ENCODE measurements at places on chromosomes 12 and 14.

DNA sequence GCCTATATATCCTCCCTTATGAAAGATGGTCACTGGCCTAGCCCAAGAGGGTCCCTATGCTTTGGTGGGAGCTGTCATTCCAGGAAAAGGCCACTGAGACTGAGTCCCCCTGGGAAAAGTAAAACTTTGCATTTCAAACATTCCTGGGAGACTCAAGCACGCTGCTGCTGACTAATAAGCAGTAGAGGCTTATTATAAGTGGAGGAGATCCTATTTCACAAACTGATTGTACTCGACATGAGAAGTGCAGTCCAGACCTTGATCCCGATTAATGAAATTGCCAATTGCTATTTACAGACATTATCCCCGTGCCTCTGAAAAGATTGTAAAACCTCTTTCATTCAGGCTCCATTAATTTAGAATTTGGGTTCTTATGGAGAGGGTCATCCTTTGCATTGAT, 96.6 kb downstream of the EMP1 start:
- DNase-seq, result no peak

DNA sequence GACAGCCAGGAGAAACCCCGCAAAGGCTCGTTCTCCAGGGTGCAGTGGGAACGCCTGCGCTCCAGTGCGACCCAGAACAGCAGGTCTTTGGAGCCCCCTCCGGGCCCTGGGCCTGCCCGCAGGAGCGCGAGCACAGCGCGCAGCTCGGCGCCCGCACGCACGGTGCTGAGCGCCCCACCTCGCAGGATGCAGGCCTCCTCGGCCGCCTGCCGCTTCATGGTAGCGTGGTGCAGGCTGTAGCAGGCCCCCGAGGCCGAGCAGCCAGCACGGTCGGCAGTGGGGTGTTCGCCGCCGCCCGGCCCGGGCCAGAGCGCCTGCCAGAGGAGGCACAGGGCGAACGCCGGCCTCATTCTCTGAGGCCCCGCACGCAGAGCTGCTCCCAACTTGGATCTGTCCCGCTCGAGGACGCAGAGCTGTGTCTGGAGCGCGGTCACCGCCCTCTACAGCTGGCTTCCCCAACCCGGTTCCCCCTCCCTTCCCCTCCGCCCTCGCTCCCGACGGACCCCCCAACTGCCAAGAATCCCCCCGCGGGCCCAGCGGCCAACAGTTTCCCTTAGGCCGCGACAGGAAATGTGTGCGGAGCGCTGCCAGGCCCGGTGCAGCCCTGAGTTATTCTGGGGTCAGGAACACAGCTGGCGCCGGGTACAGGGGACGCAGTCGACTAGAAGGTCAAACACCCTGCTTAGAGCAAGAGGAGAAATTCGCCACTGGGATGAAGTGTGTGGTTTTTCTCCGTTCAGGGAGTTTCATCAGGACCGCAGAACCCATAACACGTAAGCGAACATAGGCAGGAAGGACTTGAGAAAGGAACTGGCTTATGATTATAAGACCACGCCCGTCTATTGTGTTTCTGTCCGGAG, at the start of gene CLEC14A:
TSS of gene CLEC14A (minus strand) at position 421 of the 860 bp plus-strand sequence. CDS start at position 350, 71 bp downstream.
- DNase-seq, result no peak

DNA sequence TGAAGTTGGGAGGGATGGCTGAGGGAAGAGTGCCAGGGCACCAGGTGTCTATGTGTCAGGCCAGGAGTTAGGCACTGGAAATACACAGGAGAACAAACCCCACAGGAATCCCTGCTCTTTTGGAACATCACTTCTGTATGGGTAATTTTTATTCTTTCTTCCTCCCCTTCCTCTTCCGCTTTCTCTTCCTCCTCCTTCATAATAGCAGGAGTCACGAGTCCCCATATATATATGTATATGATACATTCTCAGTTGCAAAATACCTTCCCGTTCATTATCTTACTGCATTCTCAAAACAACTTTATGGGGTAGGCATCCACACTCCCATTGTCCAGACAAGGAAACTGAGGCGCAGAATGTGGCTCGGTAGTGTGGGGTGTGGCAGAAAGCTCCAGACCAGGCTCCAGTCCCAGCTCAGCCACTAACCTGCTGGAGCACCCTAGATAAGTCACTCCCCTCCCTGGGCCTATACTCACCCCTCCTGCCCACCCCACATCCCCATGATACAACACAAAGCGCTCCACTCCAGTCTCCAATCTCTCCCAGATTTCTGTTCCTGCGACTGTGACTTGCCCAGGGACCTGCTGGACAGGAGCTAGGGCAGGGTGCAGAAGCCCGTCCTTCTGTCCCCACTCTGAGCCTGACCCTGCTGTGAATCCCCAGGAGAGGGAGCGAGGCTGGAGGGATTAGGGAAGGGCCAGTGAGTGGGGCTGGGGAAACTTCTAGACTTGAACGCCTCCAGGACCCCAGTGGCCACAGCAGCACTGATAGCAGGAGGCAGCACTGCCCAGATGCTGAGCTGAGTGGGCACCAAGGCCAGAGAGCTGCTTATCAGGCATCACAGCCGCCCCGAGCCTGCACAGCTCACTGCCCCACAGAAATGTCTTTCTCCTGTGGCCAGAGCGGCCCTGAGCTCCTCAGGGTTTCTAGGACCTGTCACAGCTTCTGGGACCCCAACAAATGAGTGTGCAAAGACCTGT, 1.4 kb upstream of the AQP2 start:
- no peak for DNase-seq

GRCh38 chr14:68589447-68590200, 203.2 kb downstream of the ZFP36L1 start:
- no peak for DNase-seq

DNA sequence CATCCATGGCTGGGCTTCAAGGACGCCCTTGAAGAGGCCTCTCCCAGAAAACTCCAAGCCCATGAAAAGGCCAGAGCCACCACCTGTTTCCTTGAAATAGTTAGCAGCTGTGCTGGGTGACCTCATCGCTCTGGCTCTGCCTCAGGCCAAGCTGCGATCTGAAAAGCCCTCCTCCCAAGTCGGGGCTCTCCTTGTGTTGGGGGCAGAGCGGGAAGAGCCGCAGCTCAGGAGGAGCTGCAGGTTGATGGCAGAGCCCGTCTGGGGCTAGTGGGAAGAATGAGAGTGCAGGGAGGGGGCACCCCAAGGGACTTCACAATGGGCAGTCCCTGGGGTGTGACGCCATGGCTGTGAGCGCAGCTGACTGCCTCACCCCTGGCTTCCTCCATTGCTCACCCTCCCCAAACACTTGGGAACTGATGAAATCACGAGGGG, 50.0 kb upstream of the STON2 start:
- no peak for DNase-seq

DNA sequence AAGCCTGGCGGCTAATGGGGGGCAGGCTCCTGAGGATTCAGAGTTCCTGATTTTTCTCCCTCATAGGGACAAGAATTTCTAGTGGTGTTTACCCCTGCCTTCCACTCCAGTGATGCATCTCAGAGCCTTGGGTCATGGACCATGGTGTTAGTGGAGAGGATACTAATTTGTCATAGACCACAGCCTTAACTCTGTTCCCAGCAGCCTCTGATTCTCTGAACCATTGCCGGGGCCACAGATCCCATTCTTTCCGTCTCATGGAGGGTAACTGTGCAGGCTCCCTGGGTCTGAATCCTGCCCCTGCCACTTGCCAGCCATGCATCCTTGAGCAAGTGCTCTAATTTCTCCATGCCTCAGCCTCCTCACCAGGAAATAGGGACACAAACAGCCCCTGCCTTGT, 55.1 kb downstream of the RPH3A start:
- DNase-seq, result no peak

- no peak for DNase-seq
Measured at GRCh38 chr14:65043893-65044595, 57.3 kb downstream of the FNTB start.

- DNase-seq, result no peak
Measured at GRCh38 chr14:94969766-94970165, 187.6 kb downstream of the DICER1 start.

DNA sequence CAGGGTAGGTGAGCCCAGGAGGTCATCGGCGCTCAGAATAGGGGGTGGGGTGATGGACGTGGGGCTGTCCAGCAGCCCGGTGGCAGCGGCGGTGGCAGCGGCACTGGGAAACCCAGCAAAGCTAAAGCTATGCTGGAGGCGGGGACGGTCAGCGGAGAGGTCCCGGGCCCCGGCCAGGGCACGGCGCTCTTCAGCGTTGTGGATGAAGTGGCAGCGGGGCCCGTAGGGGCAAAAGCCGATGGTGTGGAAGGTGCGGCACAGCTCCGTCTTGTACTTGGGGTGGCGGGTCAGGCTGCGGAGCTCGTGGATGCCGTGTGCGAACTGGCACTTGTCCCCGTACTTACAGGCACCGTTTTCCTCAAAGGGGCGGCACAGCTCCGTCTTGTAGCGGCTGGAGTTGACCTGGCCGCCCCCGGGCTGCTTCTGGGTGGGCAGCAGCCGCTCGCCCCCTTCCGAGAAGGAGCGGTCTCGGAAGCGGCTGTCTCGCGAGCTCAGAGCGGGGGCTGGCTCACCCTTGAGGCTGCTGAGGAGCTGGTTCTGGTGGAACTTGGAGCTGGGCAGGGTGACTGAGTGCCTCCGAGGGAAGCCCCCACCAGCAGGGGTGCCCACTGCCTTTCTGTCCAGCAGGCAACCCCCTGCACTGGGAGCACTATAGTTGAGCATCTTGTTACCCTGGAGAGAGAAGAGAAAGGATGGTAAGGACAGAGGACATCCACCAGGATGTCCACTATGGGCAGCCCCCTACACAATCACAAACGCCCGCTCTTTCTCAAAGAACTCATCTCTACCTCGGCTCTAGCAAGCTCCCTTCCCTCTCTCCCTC, 2.8 kb downstream of the ZFP36L1 start:
- no peak for DNase-seq

GRCh38 chr14:106652494-106652893, 1126.1 kb downstream of the TMEM121 start:
- no peak for DNase-seq

GRCh38 chr12:132143336-132144071, 615 bp downstream of the DDX51 start:
- DNase-seq, result peak; percentile 7

DNA sequence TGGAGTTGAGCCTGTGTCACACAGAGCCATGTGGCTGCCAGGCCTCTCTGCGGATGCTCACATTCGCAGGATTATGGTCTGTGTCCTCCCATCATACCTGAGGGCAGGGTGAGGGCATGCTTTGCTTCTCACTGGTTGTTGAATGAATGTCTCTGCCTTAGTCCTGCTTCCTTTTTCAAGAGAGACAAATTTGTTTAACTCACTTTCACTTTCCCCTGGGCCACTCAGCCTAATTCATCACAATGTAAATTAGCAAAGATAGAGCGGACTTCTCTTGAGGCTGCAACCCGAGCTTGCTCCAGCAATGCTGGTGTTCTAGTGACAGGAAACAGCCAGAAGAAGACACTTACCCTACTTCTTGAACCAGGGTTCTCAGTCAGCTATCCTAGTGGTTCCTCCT, 35.5 kb upstream of the PAX9 start:
- DNase-seq, result no peak

DNA sequence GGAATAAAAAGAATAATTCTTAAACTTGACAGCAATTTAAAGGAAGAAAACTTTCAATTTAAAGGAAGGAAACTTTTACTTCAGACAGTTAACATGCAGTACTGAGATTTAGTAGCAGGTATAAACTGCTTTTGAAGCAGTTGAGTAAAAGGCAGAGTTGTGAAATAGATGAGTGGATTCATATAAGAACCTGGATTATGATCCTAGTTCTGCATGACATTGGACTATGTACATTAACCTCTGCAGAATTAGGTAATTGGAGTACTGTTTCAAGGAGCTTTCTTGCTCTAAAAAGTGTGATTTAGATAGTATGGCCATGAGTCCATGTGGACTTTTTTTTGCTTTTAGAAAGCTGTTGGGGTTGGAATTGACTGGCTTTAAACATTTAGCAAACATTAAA, 29.7 kb downstream of the ATP2A2 start:
- no peak for DNase-seq

GRCh38 chr12:95051241-95051640, 22.2 kb downstream of the NR2C1 start:
- DNase-seq, result no peak

DNA sequence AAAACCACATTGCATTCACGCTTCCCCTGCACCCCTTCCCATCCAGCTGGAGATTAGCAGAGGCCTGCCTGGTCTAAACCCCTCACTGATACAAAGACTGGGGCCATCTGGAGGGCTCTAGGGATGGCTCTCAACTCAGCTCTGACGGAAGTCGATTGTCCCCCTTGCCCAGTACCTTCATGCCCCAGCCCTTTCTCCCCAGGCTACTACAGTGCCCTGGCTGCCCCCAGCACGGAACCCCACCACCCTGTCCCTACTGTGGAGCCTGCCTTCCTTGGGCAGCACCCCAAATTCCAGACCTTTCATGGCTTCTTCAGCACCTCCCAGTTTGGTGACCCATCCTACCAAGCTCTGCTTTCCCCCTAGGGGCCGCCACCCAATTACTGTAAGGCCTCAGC, 25.6 kb downstream of the ZFP36L1 start:
- DNase-seq, result no peak

DNA sequence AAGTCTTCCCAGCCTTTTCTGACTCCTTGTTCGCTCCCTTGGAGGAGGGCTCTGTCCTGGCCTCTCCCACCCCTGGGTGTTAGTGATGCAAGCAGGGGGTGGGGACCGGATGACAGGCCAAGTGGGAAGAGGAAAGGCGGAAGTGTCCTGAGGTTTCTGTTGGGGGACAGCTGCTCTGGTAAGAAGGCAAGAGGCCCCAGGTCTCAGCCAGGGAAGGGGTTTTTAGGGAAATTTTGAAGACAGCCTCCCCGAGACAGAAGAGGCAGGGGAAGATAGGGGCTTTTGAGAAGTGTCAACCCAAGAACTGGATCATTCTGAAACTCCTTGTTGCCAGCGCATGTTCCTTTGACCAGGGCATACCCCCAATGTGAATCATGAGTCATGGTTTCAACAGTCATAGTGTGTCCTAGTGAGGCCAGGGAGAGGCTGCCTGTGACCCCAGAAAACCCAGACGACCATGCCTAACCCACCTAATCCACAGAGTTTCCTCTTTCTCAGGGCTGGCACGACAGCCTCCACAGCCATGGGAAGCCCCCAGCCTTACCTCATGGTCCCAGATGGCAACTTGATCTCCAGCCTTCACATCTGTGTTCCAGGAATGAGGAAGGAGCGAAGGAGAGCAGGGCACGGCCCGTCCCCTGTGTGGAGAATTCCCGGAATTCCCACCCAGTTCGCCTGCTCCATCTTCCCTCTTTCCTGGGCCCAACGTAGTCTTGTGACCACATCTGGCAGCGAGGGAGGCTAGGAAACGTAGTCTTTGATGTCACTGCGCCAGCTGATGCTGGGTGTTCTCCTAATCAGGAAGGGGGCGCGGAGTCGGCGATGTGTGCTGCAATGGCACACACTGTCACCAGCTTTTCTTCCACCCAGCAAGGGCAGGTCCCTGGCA, 4.9 kb upstream of the GPR132 start:
- no peak for DNase-seq

All from hematopoietic multipotent progenitor cell treated with erythropoietin and hydrocortisone succinate and interleukin-3 and kit ligand, for 17 days (in vitro differentiated cells).